H7 (cell line): ENCODE measurements at places on chromosomes 3 and 15. TPM values are rescaled to one million over a fixed set of nuclear protein-coding genes. Genes with fewer than 3 reads are reported as not detected.

The SCN11A gene
- 0.10 and 0.11 TPM in 2 replicates for total RNA-seq

The IGSF11 gene
- total RNA-seq: 0.66 and 0.89 TPM in 2 replicates

The LIPC gene
- not detected in 2 replicates for total RNA-seq

GRCh38 chr3:117404730-117405129 lies 695.2 kb downstream of the TUSC7 start:
- no peak for DNase-seq

GRCh38 chr3:71611099-71611498 lies 27.6 kb upstream of the FOXP1 start:
- no peak for DNase-seq

DNA sequence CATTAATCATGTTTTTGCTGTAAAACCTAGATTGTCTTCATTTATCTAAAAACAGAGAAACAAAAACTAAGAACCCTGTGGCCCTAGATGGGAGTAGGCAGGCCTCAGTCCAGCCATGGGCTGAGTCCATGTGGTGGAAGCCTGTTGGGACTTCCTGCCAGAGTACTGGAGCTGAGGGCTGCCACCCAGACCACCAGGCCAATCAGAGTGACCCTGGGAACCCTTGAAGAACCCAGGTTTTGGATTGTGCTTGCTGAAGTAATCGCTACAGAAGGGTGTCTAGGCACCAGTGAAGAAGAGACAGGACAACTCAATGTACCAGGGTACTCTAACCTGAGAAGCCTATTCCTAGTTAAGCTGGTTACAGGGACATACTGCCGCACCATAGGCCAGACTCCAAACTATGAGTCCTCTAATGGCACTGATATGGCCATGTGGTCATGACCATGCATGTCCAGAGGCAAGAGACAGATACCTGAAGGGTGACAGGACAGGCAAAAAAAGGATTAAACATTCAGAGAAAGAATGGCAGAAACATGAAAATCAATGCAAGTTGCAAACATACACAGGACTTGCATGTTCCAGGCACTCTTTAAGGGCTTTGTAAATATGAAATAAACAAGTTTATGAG lies 12.9 kb downstream of the CSRNP1 start:
- DNase-seq: peak; percentile 36

DNA sequence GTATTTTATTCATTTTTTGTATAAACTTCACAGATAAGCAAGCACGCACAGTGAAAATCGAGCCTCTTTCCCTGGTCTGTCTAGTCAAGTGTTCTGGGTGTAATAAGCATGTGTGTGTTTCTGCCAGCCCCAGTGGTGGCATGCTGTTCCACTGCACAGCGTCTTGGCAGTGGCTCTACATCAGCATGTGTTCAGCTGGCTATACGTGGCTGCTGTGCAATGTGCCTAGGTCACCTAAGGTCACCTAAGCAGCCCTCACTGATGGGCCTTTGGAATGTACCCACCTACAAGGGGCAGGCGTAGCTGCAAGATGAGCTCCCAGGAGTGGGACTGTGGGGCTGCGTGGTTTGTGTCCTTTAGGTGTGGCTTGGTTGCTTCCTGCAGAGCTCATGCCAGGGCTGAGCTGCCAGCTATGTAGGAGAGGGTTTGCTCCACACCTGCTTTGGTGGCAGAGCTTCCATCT lies 4.9 kb downstream of the LIMD1 start:
- no peak for DNase-seq

DNA sequence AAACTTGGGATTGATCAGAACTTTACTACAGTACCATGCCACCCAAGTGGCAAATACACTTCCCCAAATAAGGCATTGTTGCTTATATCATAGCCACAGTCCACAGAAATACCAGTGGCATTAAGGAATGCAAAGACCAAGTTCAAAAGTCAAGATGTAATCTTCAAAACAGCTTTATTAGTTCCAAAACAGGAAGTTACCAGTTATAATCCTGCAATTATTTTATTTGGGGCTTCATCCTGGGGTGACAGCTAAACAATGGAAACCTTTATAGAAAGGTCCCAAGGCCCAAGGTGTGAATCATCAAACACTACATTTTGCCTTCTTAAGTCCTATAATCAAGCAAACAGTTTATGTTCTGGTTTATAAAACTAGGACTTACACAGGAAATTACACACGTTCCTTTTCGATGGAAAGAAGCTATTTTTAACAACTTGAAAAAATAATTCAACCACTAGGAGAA lies 30.3 kb upstream of the RNF7 start:
- DNase-seq: no peak

DNA sequence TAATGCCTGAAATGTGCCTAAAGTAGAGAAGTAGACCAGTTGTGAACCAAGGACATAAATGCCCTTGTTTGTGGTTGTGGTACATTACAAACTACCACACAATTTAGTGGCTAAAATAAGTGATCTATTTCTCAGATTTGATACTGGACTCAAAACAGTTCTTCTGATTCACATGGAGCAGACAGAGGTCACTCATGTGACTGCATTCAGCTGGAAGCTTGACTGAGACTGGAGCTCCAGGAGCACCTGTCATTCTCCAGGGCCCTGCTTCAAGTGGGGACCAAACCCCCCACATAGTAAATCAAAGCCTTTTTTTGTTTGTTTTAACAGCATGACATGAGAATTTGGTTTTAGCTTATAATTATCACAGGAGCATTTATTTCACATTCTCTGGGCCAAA lies 301.2 kb downstream of the OXSM start:
- DNase-seq: no peak
